ENCODE measurements at places on chromosomes 7 and 10.

- DNase-seq = peak; percentile 4
These were observed at the start of gene KCND2 for GRCh38 chr7:120272701-120273475. TSS of gene KCND2 (plus strand) at chr7:120273175.

DNA sequence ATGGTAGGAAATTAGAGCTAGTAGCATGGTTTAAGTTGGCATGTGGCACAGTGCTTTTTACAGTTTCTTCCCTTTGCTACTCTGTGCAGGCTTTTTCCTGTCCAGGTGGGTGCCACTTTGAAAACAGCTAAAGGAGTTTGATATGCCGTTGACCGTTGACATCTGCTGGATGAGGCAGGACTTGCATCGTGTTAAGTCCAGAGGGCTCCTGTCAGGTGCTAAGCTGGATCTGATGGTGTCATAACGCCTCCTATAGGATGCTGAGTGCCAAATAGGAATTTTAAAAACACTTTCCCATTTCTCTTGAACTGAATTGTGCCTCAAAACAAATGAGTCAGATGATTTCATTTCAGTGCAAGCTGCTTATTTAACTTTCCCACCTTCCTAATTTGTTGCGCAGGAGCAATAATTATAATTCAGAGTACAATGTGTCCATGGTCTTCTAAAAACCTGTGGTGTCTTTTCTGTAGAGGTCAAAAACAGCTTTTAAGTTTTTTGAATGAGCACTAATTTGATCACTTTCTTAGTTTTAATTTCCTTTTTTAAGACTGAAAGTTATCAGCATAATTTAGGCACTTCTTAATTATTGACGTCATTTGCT, 178.3 kb downstream of the CDCA7L start:
- peak; percentile 79 for DNase-seq

DNA sequence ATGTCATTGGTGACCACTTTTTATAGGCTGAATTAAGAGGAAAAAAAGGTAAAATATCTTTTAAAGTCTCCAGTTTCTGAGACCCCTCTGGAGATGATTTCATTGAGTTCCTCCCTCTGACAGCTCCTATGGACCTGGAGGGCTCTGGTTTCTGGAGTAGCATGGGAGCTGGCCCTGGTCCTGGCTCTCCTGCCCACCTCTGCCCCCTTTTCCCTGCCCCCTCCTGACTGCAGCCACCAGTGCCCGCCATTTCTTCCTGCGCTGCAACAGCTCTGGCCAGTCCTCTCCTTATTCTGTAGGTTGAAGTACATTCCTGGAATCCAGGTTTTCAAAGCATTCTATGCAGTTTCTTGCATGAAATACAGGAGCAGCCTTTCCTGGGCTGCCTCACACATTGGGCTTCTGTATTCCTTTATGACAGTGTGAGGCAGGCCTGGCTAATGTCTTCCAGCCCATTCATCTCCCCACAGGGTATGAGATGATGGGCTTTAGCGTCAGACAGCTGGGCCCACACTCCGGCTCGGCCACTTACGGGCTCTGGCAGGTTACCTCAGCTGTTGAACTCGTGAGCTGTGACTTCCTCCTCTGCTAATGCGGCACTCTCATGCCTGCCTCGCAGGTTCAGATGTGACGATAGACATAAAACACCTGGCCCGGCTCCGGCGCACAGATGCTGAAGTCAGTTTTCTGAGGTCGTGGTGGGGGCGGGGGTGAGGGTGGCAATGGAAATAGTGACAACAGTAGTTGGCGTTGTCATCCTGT, 101.7 kb downstream of the MGMT start:
- no peak for DNase-seq

- no peak for DNase-seq
These were observed 111.3 kb upstream of the IGFBP3 start for GRCh38 chr7:46032353-46032752.

- no peak for DNase-seq
These were observed 11.3 kb downstream of the ASB13 start for GRCh38 chr10:5655121-5655520.

- peak; percentile 90 for DNase-seq
These were observed 23.2 kb downstream of the POR start for GRCh38 chr7:75937958-75938786.

DNA sequence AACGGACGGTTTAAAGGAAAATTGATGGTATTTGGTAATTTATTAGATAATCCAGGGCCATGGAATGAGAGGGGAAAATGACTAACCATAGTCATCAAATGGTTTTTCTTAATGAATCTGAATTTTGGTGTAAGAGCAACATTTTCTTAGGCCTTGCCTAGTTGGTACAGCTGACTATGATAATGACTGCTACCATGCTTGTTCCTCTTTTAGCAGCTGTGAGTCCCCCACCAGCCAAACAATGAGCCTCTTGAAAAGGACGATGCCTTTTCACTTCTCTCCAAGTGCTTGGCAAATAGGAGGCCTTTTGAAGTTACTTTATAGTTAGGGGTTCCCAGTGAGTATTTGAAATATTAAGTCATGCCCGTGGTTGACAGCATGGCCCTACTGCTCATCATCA, 53.0 kb downstream of the TRUB1 start:
- no peak for DNase-seq

GRCh38 chr7:91137153-91137787, 127.0 kb upstream of the FZD1 start:
- DNase-seq = no peak

DNA sequence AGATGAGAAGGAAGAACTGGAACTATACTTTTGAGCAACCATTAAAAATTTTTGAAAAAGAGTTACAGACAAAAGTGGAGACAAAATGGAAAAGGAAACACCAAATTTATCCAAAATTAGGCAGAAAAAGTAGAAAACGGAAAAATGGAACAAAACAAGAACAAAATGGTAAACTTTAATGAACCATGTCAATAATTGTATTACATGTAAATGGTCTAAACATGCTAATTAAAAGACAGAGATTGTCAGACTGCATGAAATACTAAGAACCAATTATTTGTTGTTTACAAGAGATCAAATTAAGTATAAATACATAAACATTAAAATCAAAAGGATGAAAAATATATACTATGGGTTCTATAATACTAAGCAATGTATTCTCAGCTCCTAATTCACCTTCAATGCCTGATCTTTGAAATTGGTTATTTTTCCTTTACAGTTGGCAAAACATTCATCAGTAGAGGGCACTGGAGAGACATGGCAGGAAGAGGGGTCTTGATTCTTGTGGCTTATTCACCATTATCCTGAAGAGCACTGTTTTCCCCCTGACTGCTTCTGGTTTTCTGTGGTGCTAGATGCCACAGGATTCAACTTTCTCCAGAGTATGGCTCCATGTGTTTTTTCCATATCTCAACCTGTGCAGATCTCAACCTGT, 124.9 kb downstream of the ELFN1 start:
- no peak for DNase-seq

GRCh38 chr7:70596598-70596913, 535.4 kb upstream of the GALNT17 start:
- no peak for DNase-seq

GRCh38 chr10:100204370-100204769, 18.5 kb upstream of the ERLIN1 start:
- no peak for DNase-seq

DNA sequence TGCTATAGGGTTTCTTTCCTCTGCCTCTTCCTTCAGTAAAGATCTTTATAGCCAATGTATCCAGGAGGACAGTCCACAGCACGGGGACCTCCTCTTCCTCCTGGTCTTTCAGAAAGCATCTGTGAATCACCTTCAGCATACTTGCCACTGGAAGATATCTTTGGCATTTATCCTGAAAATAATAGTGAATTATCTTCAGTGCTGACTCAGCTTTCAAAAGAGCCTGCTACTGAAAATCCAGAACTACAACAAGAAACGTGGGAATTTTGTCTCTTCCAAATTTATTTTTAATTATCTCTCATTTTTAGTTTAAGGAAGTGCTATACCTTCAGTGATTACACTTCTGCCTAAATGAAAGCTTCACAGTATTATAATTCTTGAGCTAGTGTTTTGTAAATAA, 7.6 kb upstream of the UNC5B start:
- no peak for DNase-seq

GRCh38 chr7:958221-959200, 4.0 kb upstream of the ADAP1 start:
- DNase-seq = no peak

DNA sequence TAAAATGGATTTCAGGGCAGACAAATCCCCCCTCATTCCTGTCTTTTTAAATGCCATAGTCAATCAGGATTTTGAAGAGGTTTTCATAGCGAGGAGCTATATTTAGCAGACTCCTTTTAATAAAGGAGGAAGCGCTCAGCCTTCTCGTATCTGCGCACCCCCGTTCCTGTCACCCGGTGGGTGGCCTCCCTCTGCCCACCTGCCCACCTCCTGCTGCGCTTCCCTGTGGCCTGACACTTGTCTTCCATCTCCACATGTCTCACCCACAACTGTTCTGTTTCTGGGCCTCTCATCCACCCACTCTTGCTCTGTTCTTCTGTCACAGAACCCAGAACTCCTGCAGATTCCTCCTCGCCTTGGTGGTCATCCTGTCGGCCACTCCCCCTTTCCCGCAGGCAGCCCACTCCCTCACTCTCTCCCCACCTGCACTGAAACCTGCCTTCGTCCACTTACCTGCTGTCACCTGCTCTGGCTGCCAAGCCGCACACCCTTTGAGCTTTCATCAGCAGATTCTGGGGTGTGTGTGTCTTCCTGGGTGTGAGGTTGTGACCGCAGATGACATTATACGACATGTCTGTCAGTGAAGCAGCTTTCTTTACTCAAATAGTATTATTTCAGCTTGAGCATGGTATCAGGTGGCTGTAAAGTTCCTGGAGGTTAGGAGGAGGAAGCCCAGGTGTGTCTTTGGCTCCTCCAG, 163.5 kb upstream of the AGK start:
- DNase-seq = no peak

- no peak for DNase-seq
These were observed 7.1 kb upstream of the ITGB8 start for GRCh38 chr7:20323595-20323994.

DNA sequence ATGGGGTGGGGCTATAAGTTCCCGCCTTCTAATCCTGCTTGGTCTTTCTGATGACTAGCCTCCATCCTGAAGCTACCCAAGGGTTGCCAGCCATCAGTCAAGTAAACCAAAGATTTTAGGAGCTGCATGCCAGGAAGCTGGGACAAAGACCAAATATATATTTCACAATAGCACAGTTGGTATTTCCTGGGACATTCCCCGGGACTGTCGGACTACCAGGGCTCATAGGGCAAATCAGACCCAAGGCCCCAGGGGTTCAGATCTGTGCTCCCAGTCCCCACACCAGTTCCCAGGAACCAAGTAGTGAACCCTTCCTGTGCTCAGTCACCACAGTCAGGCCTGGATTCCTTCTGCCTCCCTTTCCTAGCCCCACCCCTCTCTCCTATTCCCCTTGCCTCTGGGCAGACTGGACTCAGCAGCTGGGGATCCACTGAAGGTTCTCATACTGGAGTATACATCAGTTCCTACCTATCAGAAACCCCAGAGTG, 5.7 kb upstream of the CXCL12 start:
- DNase-seq = no peak

GRCh38 chr7:5435291-5436002, 11.8 kb upstream of the TNRC18 start:
- DNase-seq = no peak

GRCh38 chr10:17758896-17759295, 6.9 kb downstream of the TMEM236 start:
- DNase-seq = peak; percentile 94

GRCh38 chr10:95513941-95514392, 47.2 kb downstream of the SORBS1 start:
- peak; percentile 58 for DNase-seq

GRCh38 chr10:99115703-99116102, 119.9 kb downstream of the HPSE2 start:
- no peak for DNase-seq

DNA sequence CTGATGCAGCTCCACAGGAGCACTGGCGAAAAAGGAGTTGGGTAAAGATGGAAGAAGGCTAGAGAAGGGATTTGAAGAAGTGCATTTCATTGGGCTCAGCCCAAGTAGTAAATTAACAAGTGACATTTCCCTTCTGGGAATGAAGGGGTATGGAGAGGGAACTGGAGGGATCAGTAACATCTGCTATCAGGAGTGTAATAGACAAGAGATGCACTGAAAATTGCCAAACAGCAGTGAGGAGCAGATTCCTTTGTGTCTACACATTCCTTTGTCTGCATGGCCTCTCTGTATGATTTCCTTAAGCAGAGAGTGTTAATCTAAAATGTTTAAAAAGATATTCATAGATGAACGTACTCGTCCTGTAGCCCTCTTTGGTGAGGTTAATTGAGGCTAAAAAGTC, 148.2 kb upstream of the FERD3L start:
- DNase-seq = no peak

DNA sequence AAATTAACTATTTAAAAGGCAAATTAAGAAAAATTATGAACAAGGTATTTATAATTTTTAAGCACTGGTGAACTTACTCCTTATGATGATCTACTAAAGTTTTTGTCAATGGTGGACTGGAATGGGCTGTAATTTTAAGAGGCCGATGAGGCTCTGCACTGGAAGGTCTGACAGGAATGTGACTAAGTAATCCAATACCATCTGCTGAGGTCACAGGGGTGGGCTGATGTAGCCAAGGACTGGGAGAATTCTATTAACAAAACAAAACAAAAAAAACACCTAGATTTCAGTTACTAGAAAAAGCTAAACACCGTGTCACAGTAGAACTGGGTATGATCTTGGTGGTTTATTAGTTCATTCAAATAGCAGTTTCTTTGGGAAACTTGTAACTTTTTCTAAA, 75.9 kb downstream of the NRBF2 start:
- no peak for DNase-seq

- DNase-seq = no peak
These were observed 159.8 kb downstream of the NRF1 start for GRCh38 chr7:129771201-129771927.

GRCh38 chr10:349081-349480, 213.8 kb downstream of the ZMYND11 start:
- DNase-seq = no peak

- DNase-seq = no peak
These were observed 180.9 kb downstream of the JCAD start for GRCh38 chr10:29878492-29878891.

GRCh38 chr10:57723305-57723704, 544.4 kb downstream of the IPMK start:
- DNase-seq = no peak

- DNase-seq = no peak
These were observed 35.8 kb downstream of the JAKMIP3 start for GRCh38 chr10:132101529-132101928.

- peak; percentile 12 for DNase-seq
These were observed 54.3 kb downstream of the SLC16A9 start for GRCh38 chr10:59655309-59655708.

DNA sequence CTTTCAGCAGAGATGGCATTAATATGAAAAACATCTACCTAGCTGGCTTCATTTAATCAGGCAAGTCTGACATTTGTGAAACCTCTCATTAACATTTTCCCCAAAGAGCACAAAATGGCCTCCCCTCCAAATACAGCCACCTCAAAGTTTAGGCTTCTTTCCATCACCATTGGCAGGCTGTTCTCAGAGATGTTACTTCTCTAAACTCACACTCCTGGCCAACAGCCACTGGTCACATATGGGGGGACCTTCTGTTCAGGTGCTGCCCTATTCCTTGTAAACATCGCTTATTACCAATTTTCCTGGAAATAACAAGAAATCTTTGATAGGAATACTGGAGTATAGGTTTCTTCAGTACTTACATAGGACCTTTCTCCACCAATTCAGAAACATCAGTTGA, 69.5 kb downstream of the GBF1 start:
- no peak for DNase-seq

GRCh38 chr10:32972929-32973328, 14.9 kb upstream of the ITGB1 start:
- no peak for DNase-seq
